Hematopoietic multipotent progenitor cell treated with erythropoietin and hydrocortisone succinate and interleukin-3 and kit ligand, for 17 days (in vitro differentiated cells): ENCODE measurements at places on chromosomes 16 and 17.

GRCh38 chr17:62950067-62950466, 16.0 kb upstream of the TANC2 start:
- no peak for DNase-seq

DNA sequence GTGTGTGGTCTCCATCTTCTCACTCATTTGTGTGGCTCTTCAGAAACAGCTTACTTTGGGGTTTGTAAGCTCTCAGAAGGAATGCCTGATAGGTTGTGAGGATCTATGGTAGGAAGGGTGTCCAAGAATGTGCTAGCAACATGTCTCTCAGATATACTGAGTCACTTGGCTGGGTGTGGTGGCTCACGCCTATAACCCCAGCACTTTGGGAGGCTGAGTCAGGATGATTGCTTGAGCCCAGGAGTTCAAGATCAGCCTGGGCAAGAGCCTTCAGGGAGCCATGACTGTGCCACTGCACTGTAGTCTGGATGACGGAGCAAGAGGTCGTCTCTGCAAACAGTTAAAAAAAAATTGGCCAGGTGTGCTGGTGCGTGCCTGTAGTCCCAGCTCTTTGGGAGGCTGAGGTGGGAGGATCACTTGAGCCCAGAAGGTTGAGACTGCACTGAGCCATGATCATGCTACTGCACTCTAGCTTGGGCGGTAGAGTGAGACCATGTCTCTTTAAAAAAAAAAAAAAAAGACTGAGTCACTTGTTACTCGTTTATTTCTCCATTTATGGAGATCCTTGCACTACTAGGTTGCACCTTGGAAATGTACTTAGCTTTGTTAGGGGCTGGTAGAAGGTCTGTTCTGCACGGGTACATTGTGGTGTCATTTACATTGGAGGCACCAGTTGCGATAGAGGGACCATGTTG, 232.0 kb downstream of the SNX29 start:
- peak; percentile 56 for DNase-seq

GRCh38 chr16:89561142-89561883, 831 bp downstream of the RPL13 start:
- DNase-seq: no peak

- no peak for DNase-seq
These were observed 37.6 kb upstream of the DHRS7B start for GRCh38 chr17:21089145-21089544.

GRCh38 chr17:74085434-74085833, 118.0 kb upstream of the RPL38 start:
- no peak for DNase-seq

DNA sequence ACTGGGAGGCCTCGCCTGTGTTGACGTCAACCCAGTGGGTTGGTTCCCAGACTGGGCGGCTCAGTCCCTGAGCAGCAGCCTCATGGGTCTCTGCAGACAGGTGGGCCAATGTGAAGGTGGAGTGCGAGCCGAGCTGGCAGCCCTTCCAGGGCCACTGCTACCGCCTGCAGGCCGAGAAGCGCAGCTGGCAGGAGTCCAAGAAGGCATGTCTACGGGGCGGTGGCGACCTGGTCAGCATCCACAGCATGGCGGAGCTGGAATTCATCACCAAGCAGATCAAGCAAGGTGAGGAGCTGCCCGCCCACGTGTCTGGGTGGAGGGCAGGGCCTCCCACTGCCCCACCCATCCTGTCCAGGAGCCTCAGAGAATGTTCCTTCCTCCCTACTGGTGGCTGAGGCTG, 44.1 kb downstream of the MRC2 start:
- DNase-seq: no peak

DNA sequence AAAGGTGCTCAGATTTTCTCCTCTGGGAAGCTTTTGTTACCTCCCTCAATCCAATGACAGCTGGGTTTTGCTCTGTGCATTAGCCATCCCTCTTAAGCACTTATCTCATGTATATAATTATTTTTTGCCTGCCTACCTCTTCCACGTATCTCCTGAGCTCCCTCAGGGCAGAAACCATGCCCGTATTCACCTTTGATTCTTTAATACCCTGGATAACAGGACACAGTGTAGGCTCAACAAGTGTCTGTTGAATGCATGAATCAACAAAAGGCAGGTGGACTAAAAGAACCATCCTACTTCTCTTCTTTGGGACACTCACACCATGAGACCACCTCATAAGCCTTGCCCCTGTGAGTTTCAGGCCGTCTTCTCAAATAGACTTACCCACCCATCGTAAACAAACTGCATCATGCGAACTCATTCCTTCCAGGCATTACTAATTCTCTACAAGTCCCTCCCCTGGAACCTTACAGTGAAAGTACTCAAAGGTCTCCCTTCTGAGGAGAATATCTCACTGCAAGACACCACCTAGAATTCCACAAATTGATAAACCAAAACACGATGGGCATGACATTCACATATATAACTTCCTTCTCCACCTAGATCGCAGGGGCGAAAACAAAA, 3.2 kb downstream of the ARHGAP17 start:
- DNase-seq: no peak

GRCh38 chr17:69489313-69489712, 74.8 kb downstream of the MAP2K6 start:
- no peak for DNase-seq

GRCh38 chr16:11407047-11407982, 62.1 kb downstream of the RMI2 start:
- DNase-seq: peak; percentile 51

GRCh38 chr17:19248928-19249574, 11.9 kb downstream of the EPN2 start:
- DNase-seq: peak; percentile 45

DNA sequence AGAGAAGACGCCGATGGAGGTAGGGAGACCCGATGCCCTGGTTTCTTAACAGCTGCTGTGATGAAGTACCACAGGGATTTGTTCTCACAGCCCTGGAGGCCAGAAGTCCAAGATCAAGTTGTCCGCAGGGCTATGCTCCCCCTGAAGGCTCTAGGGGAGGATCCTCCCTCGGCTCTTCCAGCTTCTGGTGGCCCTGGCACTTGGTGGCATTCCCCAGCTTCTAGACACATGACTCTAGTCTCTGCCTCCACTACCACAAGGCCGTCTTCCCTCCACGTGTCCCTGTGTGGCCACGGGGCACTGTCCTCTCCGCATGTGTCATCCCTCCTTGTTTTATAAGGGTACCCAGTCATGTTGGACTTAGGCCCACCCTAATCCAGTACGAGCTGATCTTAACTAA, 375.2 kb downstream of the SLC39A11 start:
- no peak for DNase-seq

DNA sequence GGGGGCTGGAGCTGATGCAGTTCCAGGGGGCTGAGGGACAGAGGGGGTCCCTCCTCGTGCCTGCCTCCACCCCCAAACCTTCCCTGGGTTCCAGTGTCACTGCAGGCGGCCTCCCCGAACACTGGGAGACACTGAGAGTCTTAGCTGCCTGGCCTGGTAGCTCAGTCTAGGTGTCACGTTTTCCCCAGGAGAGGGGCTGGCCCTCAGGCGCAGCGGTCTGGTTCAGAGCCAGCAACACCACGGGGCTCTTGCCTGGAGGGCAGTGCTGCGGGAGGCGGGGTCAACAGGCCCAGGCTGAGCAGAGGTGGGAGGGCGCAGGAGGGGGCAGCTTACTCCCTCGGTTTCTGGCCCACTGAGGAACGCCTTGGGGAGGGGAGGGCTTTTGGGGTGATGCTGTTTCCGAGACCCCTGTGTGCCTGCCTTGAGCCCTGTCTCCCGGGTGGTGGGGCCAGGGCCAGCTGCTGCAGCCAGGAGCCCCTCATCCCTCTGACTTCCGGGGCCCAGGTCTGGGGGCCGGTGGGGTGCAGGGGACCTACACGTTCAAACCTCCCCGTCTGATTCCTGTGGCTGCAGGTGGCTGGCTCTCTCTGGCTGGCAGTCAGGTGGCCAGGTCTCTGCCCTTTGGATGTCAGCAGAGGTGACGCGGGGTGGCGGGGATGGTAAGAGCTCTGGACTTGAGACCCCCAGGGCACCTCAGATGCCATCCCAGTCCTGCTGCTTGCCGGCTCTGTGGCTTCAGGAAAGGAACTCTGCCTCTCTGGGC, 89.3 kb upstream of the GSE1 start:
- DNase-seq: no peak

DNA sequence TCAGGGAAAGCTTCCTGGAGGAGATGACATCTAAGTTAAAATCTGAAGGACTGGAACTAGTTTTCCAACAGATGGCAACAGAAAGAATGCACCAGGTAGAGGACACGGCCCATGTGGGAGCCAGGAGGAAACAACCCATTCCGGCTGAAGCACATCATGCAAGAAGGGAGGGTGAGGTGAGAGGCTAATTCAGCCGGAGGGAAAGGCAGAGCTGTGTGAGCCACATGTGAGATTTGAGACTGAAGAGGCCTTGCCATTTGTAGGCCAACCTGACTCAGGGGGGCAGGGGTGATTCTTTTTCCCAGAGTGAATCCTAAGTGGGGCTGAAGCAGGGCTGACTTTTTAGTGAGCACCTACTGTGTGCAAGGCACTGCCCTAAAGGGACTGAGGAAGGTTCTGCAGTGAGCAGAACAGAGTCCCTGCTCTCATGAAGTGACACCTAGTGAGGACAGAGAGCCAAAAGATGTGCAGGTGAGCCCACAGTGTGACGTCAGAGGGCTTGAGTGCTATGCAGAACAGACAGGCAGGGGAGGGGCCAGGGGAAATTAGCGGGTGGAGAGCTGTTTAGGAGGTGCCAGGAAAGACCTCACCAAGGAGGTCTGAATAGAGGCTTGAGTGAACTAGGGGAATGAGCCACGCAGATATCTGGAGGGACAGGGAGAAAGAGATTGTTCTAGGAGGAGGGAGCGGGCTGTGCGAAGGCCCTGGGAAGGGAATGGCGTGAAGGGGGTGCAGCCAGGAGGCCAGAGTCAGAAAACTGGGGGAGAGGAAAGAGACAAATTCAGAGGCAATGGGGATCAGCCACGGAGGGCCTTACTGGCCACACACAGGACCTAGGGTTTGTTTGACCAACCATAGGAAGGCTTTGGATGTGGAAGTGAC, 19.8 kb upstream of the IL21R start:
- no peak for DNase-seq

DNA sequence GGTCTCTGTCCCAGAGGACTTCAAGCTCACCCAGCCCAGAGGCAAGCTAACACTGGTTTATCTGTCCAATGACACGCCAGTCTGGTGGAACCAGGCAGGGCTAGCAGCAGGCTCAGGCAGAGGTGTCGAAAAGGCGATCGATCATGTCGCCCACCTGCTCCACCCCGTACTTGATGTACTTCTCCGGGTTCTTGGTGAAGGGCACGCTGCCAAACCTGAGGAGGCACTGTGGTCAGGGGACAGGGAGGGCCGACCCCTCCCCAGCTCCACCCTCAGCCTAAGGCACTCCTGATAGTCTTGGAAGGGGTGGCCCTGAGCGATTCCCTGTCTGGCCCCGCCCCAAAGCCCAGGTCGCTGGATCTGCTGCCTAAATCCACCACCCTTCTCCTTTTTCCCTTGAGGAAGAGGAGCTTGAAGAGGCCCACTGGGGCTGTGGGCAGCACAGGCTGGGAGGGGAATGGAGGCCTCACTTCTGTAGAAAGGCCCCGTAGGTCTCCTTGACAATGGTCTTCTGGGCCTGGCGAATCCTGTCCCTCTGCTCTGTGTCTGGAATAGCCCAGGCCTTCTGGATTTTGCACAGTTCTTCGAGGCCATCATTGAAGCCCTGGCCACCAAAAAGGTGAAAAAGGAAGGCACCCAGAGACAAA, 4.7 kb downstream of the ZACN start:
- DNase-seq: no peak

DNA sequence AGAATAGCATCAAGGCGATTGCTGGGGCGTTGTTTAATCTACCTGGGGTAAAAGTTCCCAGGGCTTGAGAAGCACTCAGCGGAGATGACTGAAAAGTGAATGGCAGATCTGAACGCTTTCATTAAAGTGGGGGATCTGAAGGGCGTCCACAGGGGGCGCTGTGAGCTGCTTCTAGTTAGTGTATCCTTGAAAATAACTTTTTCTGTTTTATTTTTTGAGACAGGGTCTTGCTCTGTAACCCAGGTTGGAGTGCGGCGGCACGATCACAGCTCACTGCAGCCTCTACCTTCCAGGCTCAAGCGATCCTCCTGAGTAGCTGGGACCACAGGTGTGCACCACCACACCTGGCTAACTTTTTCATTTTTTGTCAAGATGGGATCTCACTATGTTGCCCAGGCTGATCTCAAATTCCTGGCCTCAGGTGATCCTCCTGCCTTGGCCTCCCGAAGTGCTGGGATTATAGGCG, 360.4 kb downstream of the SEC14L1 start:
- DNase-seq: no peak

GRCh38 chr16:88783391-88784073, 1.5 kb downstream of the PIEZO1 start:
- DNase-seq: no peak
